ENCODE measurements at places on chromosomes 1 and 21.

- DNase-seq: no peak
These were observed 215.8 kb downstream of the MATN1 start for GRCh38 chr1:30507401-30508174.

- DNase-seq: peak; percentile 66
These were observed 34.8 kb downstream of the RIMS3 start for GRCh38 chr1:40630488-40631223.

GRCh38 chr1:57799490-57800115 lies 375.7 kb upstream of the DAB1 start:
- no peak for DNase-seq

DNA sequence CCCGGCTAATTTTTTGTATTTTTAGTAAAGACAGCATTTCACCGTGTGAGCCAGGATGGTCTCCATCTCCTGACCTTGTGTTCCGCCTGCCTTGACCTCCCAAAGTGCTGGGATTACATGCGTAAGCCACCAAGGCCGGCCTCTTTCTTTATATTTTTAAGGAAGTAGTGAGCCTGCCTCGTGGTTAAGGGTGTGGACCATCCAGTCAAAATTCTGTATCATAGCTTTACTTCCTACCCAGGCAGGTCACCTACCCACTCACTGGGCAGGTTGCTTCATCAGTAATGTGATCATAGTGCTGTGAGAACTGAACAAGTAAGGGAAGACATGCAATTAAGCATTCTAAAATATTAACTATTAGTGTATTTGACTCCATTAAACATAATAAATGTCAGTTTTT lies 8.1 kb upstream of the ACOT7 start:
- DNase-seq: no peak

DNA sequence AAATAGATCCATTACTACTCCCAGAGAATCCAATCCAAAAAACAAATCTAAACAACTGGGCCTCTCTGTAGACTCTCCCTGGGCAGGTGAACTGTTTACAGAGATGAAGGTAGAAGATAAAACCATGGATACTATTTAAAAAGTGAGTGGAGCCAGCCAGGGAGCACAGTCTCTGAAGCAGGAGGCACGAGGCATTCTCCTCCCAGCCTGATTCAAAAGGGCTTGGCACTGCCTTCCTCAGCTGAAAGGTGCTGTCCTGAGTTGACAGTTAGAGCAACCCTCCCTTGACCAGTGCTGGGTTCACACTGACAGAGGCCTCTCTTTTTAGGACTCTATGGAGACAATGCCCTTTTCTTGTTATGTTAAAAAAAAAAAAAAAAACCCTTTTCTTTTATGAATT lies 36.8 kb downstream of the HENMT1 start:
- DNase-seq: no peak

- DNase-seq: peak; percentile 28
These were observed 102.6 kb upstream of the ZNF644 start for GRCh38 chr1:91124290-91124985.

GRCh38 chr1:241485554-241485992 lies 34.0 kb downstream of the FH start:
- DNase-seq: peak; percentile 61

GRCh38 chr1:45370575-45370974 lies 30.3 kb upstream of the MUTYH start:
- DNase-seq: peak; percentile 69

DNA sequence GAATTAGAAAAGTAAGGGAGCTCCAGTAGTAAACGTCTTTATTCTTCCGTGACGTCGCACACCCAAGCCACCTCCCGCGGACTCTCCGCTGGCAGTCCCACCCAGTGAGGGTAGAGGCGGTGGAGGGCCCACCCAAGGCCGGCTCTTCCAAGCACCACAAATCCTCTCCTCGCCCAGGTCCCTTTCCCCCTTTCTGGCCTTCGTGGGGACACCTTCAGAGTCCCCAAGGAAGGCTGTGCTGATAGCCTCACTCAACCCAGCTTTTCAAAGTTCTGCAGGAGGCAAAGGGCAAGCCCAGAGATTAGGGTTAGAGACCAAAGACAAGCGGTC lies 349 bp upstream of the GPN2 start:
- DNase-seq: no peak

DNA sequence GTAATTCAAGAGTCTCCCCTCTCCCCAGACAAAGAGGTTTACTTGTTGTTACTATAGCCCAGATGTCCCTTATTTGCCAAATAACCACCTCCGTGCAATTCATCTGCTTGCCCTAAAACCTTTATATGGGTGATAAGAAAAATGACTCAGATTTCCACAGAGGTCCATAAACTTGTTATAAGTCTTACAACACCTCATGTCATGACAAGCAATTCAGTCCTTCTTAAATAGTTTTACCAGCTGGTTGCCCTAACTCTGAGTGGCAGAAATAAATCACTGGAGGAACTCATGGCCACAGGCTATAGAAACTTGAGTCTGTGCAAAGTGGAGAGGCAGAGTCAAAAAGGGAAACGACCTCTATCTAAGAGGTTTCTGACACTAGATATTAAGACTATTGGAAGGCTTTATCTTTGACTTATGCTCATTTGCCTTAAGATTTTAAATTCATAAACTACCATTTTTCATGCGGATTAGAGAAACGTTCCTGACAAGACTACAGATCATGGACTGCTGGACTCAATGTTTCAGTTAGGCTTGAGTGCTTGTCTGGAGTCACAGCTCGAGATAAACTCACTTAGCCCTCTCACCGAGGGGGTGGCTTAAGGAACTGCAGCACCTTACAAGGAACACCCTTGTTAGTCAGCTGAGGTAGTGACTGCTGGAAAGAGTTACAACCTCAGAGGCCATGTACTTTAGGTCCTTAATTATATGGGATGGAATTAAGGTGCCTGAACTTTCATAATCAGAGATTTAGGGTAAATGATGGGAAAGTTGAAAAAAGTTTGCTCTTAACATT lies 662.5 kb upstream of the USP24 start:
- DNase-seq: no peak

DNA sequence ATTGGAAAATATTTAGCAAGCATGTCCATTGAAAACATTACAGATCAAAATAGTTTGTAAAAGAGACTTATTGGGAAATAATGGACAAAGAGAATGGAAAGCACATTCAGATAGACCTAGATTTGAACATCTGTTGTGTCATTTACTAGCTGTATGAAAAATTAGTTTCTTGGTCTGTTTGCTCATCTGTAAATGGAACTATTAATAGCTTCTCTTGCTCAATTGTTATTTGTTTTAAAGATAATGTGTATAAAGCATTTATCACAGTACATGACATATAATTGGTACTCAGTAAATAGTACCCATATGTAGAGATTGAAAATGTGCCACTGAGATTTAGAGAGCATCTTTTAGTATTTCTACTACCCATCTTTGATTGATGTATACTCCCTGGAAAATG lies 25.9 kb downstream of the RPAP2 start:
- DNase-seq: no peak

DNA sequence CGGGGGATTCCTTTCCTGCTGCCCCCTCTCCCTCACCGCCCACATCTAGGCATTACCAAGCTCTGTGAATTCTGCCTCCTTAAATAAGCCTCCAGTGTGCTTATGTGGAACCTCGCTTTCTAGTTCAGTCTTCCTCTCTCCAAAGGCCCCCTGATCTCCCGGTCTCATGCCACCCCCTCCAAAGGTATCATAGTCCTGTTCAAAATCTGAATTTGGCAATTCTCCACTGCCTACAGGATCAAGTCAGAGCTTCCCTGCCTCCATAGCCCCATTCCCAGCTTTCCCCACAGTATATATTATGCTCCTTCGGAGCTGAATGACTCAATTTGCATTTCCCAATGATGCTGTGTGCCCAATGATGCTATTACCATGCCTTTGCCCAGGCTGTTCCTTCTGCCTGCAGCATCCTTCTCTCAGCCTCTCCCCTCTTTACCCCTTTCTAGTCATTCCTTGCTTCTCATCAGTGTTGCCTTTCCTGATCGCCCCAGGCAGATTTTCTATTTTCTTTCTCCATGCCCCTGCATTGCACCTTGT lies 1.7 kb downstream of the AZIN2 start:
- no peak for DNase-seq

- no peak for DNase-seq
These were observed 28.4 kb downstream of the POFUT2 start for GRCh38 chr21:45259206-45259840.

DNA sequence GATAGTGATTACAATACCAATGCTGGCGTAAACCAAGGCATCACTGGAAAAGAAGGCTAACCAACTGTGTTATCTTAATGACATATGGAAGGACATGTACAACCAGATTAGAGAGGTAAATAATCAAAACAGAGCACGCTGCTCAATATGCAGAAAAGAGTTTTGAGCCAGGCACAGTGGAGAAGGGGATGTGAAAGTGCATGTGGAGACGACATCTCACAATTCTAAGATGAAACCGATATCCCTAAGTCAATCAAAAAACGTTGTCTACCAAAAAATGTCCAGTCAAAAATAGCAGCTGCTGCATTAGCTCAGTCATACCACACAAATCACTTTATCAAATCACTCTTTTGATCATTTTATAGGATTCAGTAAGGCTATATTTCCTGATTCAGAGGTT lies 116.3 kb upstream of the OLIG2 start:
- peak; percentile 14 for DNase-seq

- DNase-seq: no peak
These were observed 121.9 kb downstream of the KCNK1 start for GRCh38 chr1:233735847-233736246.

All from GM12865 (cell line).